ENCODE measurements at places on chromosomes 13 and 19.

- no peak for DNase-seq
Observed at GRCh38 chr19:29561601-29562000, 35.8 kb downstream of the VSTM2B start.

GRCh38 chr19:1968279-1969175 lies 27.6 kb downstream of the CSNK1G2 start:
- no peak for DNase-seq

- no peak for DNase-seq
Observed at GRCh38 chr13:39051157-39051556, 12.9 kb downstream of the NHLRC3 start.

GRCh38 chr19:55643003-55643886 lies at the start of gene ZNF581:
ZNF581 (plus strand) TSS chr19:55643649; CDS start chr19:55644572, 923 bp downstream.
- DNase-seq: peak; percentile 44

DNA sequence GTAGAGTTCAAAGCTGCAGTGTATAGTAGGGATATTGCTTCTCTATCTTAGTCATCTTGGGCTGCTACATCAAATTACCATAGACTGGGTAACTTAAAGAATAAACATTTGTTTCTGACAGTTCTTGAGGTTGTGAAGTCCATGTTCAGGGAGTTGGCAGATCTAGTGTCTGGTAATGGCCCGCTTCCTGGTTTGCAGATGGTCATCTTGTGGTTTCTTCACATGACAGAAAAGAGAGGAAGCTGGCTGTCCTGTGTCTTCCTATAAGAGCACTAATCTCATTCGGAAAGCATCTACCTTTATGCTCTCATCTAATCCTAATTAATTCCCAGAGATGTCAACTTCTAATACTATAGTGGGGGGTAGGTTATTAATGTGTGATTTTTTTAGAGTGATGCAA lies 6.2 kb downstream of the ZNF763 start:
- DNase-seq: no peak

- no peak for DNase-seq
Observed at GRCh38 chr19:39736088-39736487, 1.7 kb downstream of the CLC start.

GRCh38 chr13:63042686-63043085 lies 1627.0 kb upstream of the PCDH20 start:
- no peak for DNase-seq

- DNase-seq: no peak
Observed at GRCh38 chr19:17245535-17245984, at the start of gene NR2F6. NR2F6 (minus strand) TSS chr19:17245919; CDS start chr19:17245220, 699 bp downstream.

GRCh38 chr19:23698711-23699520 lies 11.9 kb upstream of the ZNF675 start:
- DNase-seq: peak; percentile 35

DNA sequence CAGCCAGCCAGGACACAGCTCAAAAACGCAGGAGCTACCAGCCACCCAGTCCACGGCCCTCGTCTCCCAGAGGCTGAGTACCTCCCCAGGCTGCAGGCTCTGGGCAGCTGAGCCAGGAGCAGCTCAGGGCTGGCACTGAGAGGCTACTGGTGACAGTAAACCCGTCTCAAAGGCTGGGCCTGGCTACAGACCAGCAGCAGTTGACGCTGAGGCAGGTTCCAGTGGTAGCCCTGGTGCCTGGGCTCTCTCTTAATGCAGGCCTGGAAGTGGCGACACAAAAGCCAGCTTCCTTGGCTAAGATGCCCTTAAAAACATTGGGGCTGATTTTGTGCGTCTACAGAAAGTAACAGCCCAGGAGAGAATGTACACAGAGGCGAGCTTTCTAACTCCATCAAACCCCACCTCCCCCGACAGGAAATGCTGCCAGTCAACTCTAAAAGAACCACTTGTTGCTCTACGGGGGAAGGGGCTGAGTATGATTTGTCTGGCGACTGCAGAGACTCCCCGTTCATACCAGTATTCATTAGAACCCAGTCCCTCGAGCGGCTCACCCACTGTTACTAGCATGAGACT lies 126.3 kb downstream of the STK24 start:
- DNase-seq: no peak

- DNase-seq: no peak
Observed at GRCh38 chr13:23644527-23645138, 74.4 kb downstream of the TNFRSF19 start.

DNA sequence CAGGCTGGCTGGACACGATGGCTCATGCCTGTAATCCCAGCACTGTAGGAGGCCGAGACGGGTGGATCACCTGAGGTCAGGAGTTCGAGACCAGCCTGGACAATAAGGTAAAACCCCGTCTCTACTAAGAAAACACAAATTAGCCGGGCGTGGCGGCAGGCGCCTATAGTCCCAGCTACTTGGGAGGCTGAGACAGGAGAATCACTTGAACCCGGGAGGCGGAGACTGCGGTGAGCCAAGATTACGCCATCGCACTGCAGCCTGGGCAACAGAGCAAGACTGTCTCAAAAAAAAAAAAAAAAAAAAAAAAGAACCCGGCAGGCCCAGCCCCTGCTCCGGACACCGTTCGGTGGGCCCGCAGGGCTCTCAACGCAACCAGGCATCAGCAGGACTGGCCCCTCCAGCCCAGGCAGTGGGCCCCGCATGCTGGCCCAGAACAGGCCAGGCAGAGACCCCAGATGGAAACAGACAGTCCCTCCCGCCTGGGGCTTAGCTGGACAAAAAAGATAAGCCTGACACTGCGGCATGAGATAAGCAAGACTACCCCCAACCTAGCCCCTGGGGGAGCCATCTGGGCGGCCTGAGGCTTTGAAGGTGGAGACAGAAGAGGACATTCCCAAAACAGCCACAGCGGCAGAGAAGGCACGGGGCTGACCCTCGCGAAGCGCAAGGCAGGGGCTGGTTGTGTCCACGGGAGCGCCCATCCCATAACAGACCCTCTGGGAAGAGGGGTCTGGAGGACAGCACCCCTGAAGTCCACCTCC lies 11.6 kb downstream of the REXO1 start:
- DNase-seq: no peak

DNA sequence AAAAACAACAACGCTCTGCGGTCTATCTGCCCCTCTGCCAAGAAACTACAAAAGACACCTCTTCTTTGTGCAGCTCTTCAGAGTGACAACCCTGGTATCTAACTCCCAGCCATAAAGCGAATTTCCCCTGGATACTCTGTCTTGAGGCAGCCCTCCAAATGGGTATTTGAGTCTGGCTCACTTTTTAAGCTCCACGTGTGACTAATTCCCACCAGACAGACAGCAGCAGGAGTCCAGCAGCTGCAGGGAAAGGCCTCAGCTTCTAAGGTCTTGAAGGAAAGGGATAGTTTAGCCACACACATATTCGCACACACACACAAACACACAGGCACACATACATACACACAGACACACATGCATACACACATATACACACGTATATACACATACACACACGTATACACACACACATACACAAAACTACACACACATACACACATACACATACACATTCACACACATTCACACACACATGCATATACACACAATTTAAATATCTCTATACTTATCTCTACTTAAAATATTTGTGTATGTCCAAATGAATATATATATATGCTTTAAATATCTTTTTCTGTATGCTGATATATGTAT lies 188.8 kb downstream of the TSHZ3 start:
- DNase-seq: no peak

GRCh38 chr19:50724522-50725217 lies 1.5 kb downstream of the CLEC11A start:
- DNase-seq: no peak

GRCh38 chr13:47120282-47120681 lies 223.4 kb upstream of the HTR2A start:
- no peak for DNase-seq

DNA sequence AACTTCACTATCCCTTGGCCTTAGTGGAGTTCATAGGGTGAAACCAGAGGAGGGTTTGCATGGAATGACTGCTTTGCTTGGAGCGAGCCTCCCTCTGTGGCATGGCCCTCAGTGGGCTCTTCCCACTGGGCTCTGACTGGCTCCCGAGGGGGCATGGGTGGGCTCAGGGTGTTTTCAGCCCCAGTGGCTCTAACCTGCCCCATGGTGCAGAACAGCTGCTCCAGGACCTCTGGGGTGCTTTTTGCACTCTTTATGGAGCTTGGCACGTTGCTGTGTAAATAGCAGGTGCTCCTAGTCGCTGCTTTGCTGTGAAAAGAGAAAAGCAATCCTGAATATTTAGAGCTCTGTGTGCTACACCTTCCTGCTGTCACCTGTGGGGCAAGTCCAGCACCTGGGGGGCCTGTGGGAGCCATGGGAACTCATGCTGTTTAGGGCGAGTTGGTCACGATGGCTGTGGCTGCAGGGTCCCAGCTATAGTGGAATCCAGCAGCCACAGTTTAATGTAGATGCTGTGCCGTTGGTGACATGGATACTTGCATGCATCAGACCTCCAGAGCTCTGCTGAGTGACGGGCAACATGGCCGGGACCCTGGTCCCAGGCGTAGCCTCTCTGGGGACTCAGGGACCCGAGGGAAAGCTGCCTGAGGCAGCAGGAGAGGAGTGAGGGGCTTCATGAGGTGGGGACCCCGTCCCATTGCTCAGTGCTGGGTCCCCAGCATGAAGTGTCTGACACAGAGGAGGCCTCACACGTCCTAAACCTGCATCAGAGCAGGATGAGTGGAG lies 14.3 kb upstream of the MCF2L start:
- DNase-seq: no peak

- DNase-seq: no peak
Observed at GRCh38 chr13:99280166-99280565, 22.0 kb upstream of the GPR18 start.

DNA sequence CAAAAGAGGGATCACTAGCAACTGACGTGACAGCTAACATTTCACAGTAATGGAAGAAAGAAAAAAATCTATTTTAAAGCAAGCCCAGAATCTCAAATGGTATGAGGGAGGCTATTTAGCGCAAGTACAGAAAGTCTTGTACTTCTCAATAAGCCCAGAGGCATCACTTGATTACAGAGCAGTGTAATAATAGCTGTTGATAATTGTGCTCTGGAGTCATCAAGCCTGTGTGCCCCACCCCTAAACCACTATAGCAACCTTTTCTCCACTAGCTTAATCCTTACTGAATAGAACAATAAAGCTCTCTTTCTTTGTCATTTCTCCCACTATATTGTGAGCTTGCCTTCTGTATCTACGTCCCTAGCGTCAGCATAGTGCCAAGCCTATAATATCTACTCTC lies 56.6 kb downstream of the FREM2 start:
- DNase-seq: no peak

- no peak for DNase-seq
Observed at GRCh38 chr19:17784201-17785008, 10.5 kb upstream of the B3GNT3 start.

- DNase-seq: no peak
Observed at GRCh38 chr19:12715102-12715501, 8.6 kb downstream of the TNPO2 start.

DNA sequence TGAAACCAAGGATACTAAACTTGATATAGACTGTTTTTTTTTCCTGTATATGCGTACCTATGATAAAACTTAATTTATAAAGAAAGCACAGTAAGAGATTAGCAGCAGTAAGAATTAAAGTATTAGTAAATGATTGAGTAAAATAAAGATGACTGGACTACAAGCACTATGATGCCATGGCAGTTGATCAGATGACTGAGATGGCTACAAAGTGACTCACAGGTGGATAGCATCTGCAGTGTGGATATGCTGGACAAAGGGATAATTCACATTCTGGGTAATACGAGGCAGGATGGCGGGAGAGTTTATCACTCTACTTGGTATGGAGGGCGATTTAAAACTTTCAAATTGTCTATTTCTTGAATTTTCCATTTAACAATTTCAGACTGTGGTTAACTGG lies 11.8 kb downstream of the HTR2A start:
- DNase-seq: no peak

- no peak for DNase-seq
Observed at GRCh38 chr19:29680937-29681336, 15.7 kb downstream of the PLEKHF1 start.

DNA sequence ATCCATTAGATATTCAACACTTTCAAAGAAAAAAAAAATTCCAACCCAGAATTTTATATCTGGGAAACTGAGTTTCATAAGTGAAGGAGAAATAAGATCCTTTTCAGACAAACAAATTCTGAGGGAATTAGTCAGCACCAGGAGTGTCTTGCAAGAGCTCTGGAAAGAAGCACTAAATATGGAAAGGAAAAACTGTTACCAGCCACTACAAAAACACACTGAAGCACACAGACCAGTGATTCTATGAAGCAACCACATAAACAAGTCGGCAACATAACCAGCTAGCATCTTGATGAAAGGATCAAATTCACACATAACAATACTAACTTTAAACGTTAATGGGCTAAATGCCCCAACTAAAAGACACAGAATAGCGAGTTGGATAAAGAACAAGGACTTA lies 368.4 kb upstream of the MIR17HG start:
- no peak for DNase-seq

All from NCI-H2029 treated with DMSO at 0.1 percent for 48 hours (cell line).